Posterior vena cava (tissue), 2 donors: ENCODE measurements at places on chromosomes 1 and 21.
A peak's percentile ranks its signal among the peaks of the same experiment; 100 is the strongest.

DNA sequence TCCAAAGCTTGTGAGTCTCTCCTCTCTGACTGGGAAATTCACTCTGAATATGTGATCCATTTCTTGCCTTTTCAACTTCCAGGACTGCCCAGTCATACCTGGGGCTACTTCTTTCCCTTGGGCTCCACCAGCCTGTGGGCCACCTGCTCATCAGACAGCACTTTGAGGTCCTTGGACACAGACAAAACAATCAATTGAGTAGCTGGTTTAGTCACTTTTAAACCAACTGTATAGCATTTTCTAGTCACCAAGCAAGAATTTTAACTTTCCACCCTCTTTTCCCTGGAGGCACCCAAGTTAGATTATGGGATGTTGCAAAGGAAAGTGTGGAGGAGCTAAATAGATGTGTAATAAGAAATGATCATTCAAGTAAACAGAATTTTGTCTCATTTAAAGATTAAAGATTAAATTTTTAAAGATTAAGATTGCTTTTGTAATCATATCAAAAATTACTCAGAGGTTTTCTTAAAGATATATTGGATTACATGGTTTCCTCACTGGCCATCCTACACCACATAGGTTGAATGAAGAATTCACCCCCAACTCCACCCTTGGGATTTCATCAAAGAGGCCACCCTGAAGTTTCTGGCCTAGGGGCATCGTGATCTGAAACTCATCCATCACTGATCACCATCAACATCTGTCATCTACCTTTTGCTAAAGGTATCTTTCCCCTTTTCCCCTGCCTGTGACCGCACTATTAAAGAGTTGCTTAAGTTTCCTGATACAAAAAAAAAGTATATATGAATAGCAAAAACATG, 219.2 kb upstream of the NR5A2 start:
- DNase-seq, result no peak

DNA sequence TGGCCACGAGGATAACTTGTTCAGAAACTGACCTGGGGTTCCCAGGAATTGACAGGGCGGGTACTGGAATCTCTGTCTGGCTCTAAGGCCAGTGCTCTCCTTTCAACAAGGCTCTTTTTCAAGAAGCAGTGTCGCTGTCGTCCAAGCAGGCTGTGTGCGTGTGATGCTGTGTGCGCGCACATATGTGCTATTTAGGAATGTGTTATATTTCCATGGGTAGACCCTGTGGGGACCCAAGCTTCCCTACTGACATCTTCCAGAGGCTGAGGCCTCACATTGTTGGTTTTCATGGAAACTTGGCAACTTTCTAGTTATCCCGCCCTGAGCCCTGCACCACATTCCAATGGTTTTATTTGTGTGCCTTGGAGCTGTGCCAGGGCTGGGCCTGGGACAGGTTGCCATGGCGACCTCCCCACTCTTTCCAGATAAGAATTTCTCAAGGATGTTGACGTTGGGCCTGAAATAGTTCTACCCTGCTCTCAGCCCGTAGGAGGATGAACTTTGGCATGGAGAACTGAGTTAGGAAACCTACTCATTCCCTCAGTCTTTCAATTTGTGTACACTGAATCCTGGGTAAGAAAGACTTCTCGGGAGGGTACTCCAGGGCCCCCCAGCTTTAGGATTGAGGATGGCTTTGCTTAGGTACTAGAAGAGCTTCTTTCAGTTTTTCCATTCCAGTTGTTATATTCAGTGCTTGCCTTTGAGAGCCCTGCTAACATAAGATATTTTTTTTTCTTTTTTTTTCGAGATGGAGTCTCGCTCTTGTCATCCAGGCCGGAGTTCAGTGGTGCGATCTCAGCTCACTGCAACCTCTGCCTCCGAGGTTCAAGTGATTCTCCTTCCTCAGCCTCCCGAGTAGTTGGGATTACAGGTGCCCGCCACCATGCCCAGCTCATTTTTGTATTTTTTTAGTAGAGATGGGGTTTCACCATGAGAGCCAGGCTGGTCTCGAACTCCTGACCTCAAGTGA, 38.8 kb upstream of the SRSF10 start:
- peak; percentile 98 for DNase-seq

GRCh38 chr21:32732544-32732943, 4.7 kb upstream of the SYNJ1 start:
- no peak for DNase-seq

DNA sequence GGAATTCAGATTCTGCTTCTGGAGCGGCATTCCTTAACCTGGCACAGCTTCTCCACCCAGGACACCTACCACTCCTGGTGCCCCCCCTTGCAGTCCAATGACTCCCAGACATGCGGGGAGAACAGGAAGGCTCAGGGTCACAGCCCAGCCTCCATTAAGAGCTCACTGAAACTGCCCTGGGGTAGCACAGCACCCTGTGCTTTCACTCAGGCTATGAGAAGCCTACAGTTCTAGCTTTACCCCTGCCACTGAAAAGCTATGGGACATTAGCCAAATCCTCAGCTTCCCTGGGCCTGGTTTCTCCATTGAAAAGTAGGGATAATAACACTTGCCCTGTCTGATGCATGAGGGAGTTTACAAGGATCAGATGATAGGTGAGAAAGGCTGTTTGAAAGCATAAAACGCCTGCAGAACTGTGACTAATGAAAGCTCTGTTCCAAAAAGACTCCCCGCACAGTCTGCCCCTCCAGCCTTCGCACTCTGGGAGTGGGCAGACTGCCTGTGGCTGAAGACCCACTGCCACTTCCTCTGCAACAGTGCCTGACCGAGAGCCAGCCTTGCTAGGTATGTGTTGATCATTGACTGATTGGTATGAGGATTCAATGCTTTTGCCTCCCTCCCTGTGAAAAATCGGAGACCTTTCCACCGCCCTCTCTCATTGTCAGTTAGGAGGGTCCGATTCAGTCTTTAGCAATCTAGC, 2.7 kb upstream of the CLDN19 start:
- DNase-seq, result no peak

DNA sequence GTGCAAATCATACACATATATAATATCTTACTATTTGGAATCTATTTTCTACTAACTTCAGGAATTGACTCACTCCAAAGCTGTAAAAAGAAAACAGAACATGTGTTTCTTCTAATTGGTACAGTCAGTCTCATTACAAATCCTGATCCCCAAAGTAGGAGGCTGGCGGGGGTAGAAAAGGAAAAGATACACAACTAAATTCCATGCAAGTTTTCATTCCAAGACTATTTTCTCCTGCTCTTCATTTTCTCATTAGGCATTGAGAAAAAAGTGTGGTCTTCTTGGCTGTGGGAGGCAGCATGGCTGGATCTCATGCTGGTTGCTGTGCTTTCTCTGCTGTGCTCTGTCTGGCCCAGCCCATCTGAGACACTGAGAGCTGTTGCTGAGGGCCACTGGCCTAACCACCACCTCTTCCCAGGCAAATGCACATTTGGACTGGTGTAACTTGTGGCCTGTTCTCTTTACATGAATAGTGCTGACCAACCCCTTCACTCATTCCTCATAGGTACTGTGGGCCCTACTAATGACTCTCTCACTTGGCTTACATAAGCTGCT, 1107.5 kb upstream of the B3GALT2 start:
- DNase-seq, result no peak

GRCh38 chr1:165050246-165050645, 306.3 kb downstream of the LMX1A start:
- DNase-seq, result no peak

DNA sequence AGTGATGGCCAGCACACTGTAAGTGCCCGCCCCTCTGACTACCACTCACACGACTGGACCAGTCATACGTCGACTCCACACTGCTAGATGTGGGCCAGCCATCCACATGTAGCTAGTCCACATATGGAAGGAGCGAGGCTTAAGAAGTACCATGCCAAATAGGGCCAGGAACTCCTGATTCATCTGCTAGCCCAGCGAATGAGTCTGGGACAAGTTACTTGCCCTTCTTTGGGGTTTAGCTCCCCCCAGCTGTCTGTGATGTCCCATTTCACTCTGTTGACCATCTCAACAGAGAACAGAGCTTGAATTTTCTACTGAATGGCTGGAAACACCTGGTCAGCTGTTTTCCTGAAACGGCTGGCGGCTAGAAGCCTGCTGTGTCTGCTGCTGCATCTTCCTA, 5.8 kb downstream of the CSRP1 start:
- DNase-seq, result no peak

DNA sequence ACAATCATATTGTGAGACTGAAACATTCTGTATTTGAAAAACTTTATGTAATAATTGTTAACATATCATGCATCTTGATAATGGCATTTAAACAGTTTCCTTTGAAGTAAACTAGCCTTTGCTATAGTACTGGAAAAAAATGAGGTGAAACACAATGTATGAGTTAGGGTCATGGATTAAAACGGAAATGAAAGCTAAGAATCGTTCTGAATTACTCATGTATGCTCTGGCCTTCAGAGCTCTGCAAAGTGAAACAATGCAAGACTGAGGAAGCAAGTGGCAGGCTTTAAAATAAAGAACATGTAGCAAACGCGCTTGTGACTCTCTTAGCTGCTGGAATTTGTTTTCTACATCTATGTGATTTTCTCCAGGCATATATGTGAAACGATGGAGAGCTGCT, 317.1 kb downstream of the DPYD start:
- DNase-seq, result no peak

- DNase-seq, result peak; percentile 88
Measured at GRCh38 chr1:156295391-156295947, at the start of gene GLMP. Gene GLMP (minus strand): TSS chr1:156295679. CDS start chr1:156295645, 34 bp downstream.

DNA sequence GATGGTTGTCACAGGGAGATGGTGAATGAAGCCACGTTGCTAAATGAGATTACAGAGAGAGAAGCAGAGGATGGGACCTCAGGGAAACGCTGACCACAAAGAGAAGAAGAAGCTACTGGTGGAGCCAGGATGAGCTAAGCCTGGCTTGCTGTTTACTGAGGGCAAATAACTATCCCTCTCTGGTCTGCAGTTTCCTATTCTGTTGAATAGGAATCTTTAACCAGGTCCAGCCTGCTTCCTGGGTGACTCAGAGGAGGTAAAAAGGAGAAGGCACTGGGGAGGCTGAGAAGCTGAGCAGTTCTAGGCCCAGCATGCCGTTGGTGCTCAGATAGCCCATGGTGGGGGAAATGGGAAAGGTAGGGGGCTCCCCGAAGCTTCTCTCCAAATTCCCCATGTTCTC, 29.6 kb downstream of the DMBX1 start:
- DNase-seq, result peak; percentile 19
